ENCODE measurements at places on chromosomes 2 and 18. TPM values are rescaled to one million over a fixed set of nuclear protein-coding genes. Genes with fewer than 3 reads are reported as not detected.

SPATA3 gene
- total RNA-seq: not detected

CFAP221 gene
- total RNA-seq: 0.22 TPM

TBR1 gene
- not detected for total RNA-seq

GAREM2 gene
- 2.5 TPM for total RNA-seq

RPRM gene
- total RNA-seq: 6.4 TPM

GREB1 gene
- 7.2 TPM for total RNA-seq

CPO gene
- 0.13 TPM for total RNA-seq

TUBA3D gene
- total RNA-seq: not detected

OSR1 gene
- total RNA-seq: 11.6 TPM

ATP8B1 gene
- 5.2 TPM for total RNA-seq

STARD6 gene
- 0.18 TPM for total RNA-seq

ASXL2 gene
- 8.0 TPM for total RNA-seq

REG3G gene
- not detected for total RNA-seq

IL1F10 gene
- not detected for total RNA-seq

OTOF gene
- 10.6 TPM for total RNA-seq

KHK gene
- 1.5 TPM for total RNA-seq

DNER gene
- total RNA-seq: 1.9 TPM

CXCR4 gene
- total RNA-seq: 23.1 TPM

FBXO15 gene
- 0.89 TPM for total RNA-seq

UGT1A6 gene
- total RNA-seq: not detected

MYO3B gene
- 0.27 TPM for total RNA-seq

SIX2 gene
- 3.3 TPM for total RNA-seq

VPS54 gene
- 26.9 TPM for total RNA-seq

MOGAT1 gene
- total RNA-seq: not detected

CAPN14 gene
- total RNA-seq: 0.09 TPM

DNAJC27 gene
- 5.4 TPM for total RNA-seq

POMC gene
- 3.5 TPM for total RNA-seq

PTPRN gene
- 0.09 TPM for total RNA-seq

VWC2L gene
- not detected for total RNA-seq

DPYSL5 gene
- total RNA-seq: 10.0 TPM

FBLN7 gene
- total RNA-seq: 5.1 TPM

TOGARAM2 gene
- 1.2 TPM for total RNA-seq

SLC11A1 gene
- 0.49 TPM for total RNA-seq

TFCP2L1 gene
- under 0.01 TPM for total RNA-seq

STPG4 gene
- total RNA-seq: 0.22 TPM

CHPF gene
- total RNA-seq: 58.8 TPM

BCL2 gene
- total RNA-seq: 19.8 TPM

SLC4A5 gene
- 2.2 TPM for total RNA-seq

CAMKMT gene
- total RNA-seq: 4.4 TPM

RIT2 gene
- not detected for total RNA-seq

TRIP12 gene
- 145 TPM for total RNA-seq

LHCGR gene
- total RNA-seq: 0.44 TPM

Measured in muscle of leg (tissue), 16 donors.